ENCODE measurements at places on chromosomes 2 and 18. TPM values are rescaled to one million over a fixed set of nuclear protein-coding genes. Genes with fewer than 3 reads are reported as not detected.
A peak's percentile ranks its signal among the peaks of the same experiment; 100 is the strongest.

GRCh38 chr2:209423562-209424198 is at the start of gene MAP2:
Gene MAP2 (plus strand): TSS chr2:209424047. CDS start chr2:209653171, 229,124 bp downstream.
- DNase-seq, result peak; percentile 82

GRCh38 chr18:45165176-45165713 is 450.0 kb upstream of the SLC14A2 start:
- no peak for DNase-seq

Gene CRYGC
- not detected for polyA plus RNA-seq

DNA sequence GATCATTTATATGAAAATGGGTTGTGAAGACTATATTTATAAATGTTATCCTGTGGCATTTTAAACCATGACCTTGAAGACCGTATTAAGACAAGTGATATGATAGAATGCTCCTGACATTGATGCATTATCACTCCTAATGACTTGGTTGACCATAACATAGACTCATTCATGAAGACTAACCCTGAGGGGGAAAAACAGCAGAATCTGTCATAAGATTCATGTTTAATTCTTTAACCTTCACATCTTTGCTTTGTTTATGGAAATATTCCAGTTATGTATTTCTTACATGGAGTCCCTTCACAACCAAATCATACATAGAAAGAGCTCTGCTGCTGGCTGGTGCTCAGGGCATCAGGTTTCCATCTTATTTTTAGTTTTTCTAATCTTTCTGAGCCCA is 78.4 kb downstream of the CTNNA2 start:
- DNase-seq, result no peak

Gene SERPINB12
- polyA plus RNA-seq, result 0.54 TPM

- DNase-seq, result no peak
Measured at GRCh38 chr2:216911008-216911407, 51.1 kb upstream of the TNP1 start.

DNA sequence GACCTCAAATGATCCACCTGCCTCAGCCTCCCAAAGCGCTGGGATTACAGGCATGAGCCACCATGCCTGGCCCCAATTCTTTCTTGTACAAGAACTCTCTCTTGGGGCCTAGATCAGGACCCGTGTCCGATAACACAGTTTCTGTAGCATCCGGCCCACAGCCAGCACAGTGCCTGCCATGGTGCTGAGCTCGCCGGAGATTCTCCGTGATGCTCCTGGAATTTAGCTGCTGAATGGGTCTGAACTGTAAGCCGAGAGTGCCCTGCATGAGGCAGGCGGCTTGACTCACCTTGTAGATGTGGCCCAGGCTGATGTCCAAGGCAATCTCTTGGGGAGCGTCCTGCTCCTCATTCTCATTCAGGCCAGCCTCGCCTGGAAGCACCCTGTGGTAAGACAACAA is 53.3 kb upstream of the SEMA4C start:
- DNase-seq, result no peak

DNA sequence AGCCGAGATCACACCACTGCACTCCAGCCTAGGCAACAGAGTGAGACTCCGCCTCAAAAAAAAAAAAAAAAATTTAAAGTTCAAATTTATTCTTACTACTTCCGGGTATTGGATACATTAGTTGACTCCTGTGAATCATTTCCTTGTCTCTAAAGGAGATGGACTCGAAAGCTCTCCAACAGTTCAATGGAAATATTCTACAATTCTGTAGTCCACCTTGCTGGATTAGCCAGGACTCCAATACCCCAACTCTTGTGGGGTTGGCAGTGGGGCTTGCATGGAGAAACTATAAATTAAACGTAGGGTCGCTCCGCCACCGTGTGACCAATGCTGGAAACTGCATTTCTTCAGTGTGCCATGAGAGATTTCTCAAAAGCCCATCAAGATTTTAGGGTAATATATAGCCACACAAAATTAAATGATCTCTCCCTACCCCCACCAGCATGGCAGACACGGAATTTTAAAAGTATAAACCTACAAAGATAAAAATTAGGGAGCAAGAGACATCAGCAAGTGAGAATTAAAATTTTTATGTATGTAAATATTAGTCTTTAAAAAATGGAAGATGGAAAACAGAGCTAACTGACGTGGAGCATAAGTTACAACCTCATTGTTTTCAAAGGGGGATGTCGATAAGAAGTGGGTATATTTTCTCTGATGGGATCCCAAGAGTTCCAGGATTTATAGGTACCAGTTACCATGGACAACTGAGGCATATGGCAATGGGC is 27.8 kb upstream of the GAREM2 start:
- DNase-seq, result peak; percentile 68

DNA sequence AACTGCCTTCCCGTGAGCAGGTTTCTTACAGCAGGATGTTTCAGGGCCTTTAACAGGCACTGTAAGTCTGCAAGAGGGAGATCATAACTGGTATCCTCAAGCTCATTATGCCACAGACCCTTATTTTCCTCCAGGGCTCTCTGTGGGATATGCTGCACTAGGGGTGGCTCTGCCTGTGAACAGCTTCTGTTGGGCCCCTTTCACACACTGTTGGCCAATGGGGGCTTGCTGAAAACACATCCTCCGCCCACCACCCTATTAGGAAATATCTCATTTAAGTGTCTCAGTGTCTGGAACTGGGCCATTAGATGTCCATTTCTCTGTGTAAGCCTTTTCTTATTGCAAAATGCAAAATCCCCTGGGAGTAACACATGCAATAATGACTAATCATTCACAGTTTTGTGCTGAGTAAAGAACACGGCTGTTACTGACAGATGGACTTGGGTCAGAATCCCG is 414.3 kb upstream of the HS6ST1 start:
- no peak for DNase-seq

GRCh38 chr18:73980289-73980979 is 167.2 kb downstream of the FBXO15 start:
- DNase-seq, result no peak

Gene MZT2B
- 183 TPM for polyA plus RNA-seq

Gene ATG16L1
- polyA plus RNA-seq, result 15.8 TPM

DNA sequence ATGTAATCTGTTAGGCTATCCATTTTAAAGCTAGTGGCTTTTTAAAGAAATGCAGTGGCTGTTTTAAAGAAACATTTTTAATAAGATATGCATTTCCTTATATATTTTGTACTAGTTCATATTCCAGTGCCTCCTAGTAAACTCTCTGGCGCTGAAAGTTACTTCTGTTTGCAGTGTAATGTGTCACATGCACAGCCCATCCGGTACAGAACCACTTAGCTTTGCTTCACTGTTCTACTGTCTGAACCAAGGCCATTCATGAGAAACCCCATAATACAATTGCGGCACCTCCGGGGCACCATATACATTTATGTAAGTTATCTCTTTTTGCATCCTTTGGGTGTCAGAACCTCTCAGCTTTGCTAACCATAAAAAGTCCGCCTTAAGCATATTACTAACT is 114.6 kb upstream of the KCTD1 start:
- DNase-seq, result no peak

GRCh38 chr18:32393407-32393806 is 77.3 kb downstream of the GAREM1 start:
- DNase-seq, result no peak

Gene IL37
- polyA plus RNA-seq, result not detected

Gene CD8B2
- polyA plus RNA-seq, result 0.09 TPM

- no peak for DNase-seq
Measured at GRCh38 chr2:18475884-18476283, 84.6 kb downstream of the RDH14 start.

DNA sequence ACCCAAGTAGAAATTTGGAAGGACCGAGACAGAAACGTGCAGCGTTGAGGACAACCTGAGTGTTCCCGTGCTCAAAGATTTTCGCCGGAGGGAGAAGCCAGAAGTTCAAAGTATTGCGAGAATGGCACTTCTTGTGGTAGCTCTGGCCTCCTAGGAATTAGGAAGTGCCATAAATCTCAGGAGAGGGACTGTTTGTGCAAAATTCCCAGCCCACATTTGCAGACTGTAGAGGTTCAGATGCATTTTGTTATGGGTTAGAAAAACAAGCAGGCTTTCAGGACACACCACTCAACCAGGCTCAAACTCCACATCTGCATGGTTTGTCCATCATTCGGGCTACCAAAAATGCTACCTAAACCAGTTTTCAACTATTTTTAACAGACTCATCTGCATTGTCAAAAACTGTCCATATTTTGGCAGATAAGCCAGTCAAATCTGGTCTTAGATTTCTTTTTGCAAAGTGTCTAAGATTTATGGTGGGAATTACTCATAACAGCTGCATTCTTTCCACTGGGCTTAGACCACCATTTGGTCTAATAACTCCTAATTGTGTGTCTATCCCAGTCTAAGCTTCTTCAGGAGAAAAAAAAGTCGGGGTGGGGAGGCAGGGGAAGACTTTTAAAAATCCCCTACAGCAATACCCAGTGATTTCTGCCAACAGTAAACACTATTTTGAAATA is 422.9 kb downstream of the ARHGAP15 start:
- peak; percentile 50 for DNase-seq

GRCh38 chr18:79337620-79338019 is 58.1 kb upstream of the NFATC1 start:
- no peak for DNase-seq

DNA sequence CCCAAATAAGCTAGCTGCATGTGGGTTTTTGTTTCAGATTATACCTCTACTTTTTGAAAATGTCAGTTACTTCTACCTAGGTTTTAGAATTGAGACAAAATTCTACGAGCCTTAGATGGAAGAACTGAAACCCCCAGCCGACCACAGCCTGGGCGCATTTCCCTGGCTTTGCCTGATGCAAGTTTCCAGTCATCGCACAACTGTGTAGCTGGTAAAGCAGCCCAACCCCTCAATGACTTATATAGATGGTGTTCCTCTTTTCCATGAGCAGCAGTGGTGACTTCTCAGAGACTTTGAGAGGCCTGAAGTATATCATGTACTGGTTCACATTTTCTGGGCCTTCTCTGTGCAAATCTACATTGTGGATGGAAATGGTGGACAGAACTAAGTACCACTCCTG is 515.4 kb upstream of the RAB6C start:
- DNase-seq, result no peak

Gene SCYGR4
- polyA plus RNA-seq, result 0.07 TPM

- DNase-seq, result no peak
Measured at GRCh38 chr2:212078103-212078502, 460.5 kb downstream of the ERBB4 start.

Gene RNF138
- polyA plus RNA-seq, result 24.4 TPM

DNA sequence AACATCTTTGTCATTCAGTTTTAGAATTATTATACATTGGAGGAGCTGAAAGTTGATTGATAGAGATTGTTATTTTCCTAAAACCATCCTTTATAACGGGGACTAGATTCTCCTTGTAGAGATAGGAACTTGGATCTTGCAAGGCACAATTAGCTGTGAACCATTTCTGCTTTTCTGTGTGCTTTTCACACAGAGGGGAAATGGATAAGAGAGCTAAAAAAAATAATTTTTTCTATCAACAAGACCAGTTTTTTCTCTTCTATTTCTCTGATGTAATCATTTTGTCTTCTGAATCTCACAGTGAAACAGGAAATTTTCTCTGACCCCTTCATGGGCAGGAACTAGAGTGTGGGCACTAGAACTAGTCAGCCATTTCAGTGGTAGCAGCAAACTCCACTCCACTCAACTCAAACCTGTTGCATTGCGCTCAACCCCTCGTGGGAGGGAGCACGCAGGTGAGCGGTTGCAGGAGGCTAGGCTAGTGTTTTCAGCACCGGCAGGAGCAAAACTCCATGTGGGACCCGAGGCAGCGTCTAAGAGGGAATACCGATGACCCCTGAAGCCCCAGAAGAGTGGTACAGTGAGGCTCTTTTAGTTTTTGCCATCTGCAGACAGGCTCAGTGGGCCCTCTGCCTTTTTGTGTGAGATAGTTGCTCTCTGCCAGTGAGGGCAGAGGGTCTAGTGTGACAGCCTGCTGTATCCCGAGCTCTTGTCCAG is 24.0 kb upstream of the SLC39A10 start:
- no peak for DNase-seq

Gene ADGRF3
- polyA plus RNA-seq, result 0.62 TPM

Gene PER2
- 4.4 TPM for polyA plus RNA-seq

Gene ANKRD30B
- not detected for polyA plus RNA-seq

GRCh38 chr18:31270578-31270977 is 47.4 kb upstream of the DSG1 start:
- DNase-seq, result no peak

DNA sequence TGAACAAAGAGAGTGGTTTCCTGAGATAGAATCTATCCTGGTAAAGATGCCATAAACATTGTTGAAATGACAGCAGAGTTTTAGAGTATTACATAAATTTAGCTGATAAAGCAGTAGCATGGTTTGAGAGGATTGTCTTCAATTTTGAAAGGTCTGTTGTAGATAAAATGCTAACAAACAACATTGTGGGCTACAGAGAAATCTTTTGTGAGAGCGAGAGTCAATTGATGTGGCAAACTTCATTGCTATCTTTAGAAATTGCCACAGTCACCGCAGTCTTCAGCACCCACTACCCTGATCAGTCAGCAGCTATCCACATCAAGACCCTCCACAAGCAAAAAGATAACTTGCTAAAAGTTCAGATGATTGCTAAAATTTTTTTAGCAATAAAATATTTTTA is 17.5 kb downstream of the VRK2 start:
- DNase-seq, result no peak

- no peak for DNase-seq
Measured at GRCh38 chr2:23655934-23656596, 270.9 kb downstream of the ATAD2B start.

Gene DSG4
- polyA plus RNA-seq, result not detected

GRCh38 chr18:55627007-55627406 is 39.0 kb upstream of the TCF4 start:
- no peak for DNase-seq

DNA sequence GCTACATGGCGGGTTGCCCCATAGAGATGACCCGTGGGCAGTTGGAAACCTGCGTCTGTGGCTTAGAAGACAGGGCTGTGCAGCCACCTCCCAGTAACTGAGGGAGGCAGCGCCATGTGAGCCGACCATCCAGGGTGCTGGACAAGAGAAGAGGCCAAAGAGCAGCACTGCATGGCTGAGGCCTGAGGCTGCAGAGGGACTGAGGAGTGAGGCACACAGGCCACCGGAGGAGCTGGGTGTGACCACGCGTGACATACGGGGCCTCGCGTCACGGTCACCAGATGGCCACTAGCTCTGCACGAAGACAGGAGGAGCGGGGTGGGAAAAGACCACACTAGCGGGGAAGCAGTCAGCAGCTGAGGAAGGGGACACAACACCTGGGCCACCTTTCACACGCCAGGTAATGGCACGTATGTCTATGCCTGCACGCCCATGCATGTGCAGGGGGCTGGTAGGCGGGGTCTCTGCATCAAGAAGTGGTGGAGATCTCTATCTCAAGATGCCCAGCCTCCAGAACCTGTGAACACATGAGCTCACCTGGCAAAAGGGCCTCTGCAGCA is 61.4 kb downstream of the NDUFA10 start:
- DNase-seq, result no peak

DNA sequence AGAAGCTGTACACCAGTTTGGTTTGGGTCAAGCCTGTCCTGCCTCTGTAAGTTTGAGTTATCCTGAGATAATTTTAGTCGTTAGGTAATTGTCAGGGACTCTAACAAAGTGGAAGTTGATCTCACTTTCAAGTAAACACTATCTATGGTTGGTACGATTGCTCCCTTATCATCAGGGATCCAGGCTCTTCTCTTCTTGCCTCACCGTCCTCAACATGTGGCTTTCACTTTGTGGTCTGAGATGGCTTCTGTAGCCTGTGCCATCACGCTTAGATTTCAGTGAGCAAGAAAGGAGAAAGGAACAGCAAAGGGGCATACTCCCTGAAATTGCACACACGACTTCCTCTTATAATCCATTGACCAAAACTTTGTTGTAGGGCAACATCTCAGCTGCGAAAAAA is 115.6 kb downstream of the CTAGE1 start:
- DNase-seq, result no peak

GRCh38 chr2:17258861-17259260 is 259.4 kb downstream of the RAD51AP2 start:
- no peak for DNase-seq

Data from muscle of back (tissue), 13 donors.